Stimulated activated CD8-positive, alpha-beta memory T cell treated with anti-CD3 and anti-CD28 coated beads, Interleukin-15, amount 100 ng/mL, for 24 hours (primary cell): ENCODE measurements at places on chromosomes 2 and 18.

GRCh38 chr18:41899535-41899934, 55.5 kb upstream of the PIK3C3 start:
- DNase-seq = no peak

DNA sequence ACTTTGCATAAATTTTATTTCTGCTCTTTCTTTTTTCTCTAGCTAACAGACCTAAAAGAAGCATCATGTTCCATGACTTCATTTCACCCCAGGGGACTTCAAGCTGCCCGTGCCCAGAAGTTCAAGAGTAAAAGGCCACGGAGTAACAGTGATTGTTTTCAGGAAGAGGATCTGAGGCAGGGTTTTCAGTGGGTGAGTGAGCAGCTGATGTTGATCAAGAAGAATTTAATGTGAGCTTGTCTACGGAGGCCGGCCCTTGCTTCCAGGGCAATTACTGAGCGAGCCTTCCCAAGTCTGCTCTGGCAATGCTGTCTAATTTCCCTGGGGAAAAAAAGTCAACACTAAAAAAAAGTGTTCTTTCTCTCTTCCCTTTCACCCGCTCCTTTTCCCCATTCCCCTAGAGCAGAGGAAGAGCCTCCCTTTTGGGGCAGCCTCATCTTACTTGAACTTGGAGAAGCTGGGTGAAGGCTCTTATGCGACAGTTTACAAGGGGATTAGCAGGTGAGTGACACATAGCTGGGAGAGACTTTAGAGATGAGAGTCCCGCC, 1.2 kb downstream of the CDK15 start:
- no peak for DNase-seq

DNA sequence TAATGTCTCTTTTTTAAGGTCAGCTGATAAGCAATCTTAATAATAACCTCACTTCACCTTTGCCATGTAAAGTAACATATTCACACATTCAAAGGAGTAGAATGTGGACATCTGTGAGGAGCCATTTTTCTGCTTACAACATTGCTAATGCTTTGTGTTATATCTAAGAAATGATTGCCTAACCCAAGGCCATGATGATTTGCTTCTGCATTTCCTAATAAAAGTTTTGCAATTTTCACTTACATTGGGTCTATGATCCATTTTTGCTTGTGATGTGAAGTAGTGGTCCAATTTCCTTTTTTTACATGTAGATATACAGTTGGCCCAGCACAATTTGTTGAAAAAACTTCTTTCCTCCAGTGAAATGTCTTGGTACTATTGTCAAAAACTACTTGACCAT, 22.0 kb downstream of the RELCH start:
- no peak for DNase-seq

GRCh38 chr18:36066001-36066400, 1.4 kb downstream of the RPRD1A start:
- no peak for DNase-seq

- DNase-seq = no peak
Measured at GRCh38 chr2:213644926-213645325, 360.7 kb downstream of the SPAG16 start.

- DNase-seq = no peak
Measured at GRCh38 chr2:1595274-1595673, 149.0 kb downstream of the PXDN start.

GRCh38 chr18:58359620-58360019, 269.3 kb downstream of the ALPK2 start:
- DNase-seq = no peak
